ENCODE measurements at places on chromosomes 7 and 10.
A peak's percentile ranks its signal among the peaks of the same experiment; 100 is the strongest.

GRCh38 chr10:112295853-112296830, 12.9 kb downstream of the TECTB start:
- DNase-seq: peak; percentile 29

GRCh38 chr10:612696-613095, 76.8 kb downstream of the DIP2C start:
- no peak for DNase-seq

- DNase-seq: peak; percentile 70
Measured at GRCh38 chr7:45923290-45923689, 2.2 kb upstream of the IGFBP3 start.

- peak; percentile 36 for DNase-seq
Measured at GRCh38 chr7:156993021-156993924, 17.2 kb downstream of the MNX1 start.

GRCh38 chr7:46619723-46620310, 698.7 kb upstream of the IGFBP3 start:
- DNase-seq: no peak

- DNase-seq: no peak
Measured at GRCh38 chr7:155969192-155969929, 157.1 kb upstream of the SHH start.

- DNase-seq: no peak
Measured at GRCh38 chr7:68922850-68923249, 675.4 kb upstream of the AUTS2 start.

- DNase-seq: no peak
Measured at GRCh38 chr10:92829786-92830377, 18.4 kb upstream of the EXOC6 start.

DNA sequence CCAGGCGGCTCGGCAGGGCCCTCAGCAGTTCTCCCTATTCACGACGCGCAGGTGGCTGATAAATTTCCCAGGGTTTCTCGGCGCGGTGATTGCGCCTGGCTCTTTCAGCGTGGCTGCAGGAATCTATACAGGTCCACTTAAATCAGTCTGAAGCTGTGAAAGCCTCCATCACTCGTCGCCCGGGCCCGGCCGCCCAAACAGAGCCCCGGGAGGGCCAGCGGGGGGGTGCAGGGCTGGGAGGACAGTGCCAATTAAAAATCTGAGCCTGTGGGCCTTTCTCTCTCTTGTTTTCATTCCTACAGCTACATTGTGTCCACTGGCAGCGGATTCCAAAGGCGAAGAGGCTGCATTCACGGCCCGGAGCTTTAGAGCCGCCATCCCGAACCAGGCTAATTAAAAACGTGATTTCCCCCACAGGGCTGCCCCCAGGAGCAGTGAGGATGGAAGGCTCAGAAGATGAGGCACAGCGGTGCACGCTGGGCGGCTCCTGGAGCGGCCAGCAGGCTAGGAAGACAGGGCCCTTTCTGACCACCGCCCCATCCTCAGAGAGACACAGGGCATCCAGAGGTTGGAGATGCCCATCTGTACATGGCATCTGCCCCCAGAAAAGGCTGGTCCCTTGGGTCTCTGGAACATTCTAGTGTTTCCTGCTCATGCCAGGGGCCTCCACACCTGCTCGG, 100.7 kb downstream of the FAM53B start:
- DNase-seq: no peak

- no peak for DNase-seq
Measured at GRCh38 chr10:70197235-70197945, 27.1 kb upstream of the SAR1A start.

DNA sequence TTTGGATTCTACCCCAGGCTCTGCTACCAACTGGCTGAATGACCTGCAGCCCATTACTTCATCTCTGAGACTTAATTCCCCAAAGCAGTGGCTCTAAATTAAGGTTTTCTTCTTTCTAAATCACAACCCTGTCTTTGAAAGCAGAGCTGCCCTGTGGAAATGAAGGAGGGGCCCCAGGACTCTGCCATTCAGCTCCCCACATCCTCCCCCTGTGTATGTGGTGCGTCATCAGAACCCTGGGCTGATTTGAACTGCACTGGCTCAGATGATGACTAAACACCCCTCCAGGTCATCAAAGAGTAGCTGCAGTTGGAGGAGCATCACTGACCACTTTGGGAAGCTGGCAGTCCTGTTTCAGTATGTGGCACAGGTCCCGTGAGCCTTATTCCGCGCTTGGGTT, 46.6 kb downstream of the BPGM start:
- DNase-seq: peak; percentile 95

- no peak for DNase-seq
Measured at GRCh38 chr7:20839196-20839735, 52.6 kb upstream of the SP8 start.

GRCh38 chr7:107594961-107595737, 15.1 kb downstream of the BCAP29 start:
- DNase-seq: peak; percentile 91

- DNase-seq: no peak
Measured at GRCh38 chr7:153407291-153408046, 644.7 kb upstream of the DPP6 start.

- no peak for DNase-seq
Measured at GRCh38 chr10:105243381-105243780, 602.3 kb downstream of the SORCS3 start.

DNA sequence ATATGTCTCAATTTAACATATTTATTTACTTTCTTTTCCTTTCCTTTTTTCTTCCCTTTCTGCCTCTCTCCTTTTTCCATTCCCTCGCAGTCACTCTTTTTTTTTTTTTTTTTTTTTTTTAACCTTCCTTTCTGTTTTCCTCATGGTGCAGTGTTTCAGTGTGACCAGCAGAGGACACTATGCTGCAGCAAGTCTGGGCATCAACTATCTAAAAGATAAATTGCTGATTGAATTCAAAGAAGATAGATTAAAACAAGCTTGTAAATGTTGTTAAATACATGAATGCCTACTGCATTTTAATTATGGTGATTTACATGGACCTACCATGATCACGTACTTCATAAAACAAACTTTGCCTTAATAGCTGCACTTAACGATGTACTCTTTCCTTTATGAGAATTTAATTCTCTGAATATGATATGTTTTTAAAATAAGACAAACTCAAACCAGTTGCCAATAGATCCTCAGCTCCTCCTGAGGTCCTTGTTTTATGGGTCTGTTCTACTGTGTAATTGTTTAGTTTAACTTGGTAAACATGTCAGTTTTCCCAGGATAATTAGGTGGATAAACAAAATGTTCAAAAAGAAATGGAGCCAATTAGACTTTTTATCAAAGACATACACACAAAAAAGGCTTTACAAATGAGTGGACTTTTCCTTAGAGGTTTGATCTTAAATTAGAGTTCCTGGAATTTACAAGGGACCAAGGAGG, 101.0 kb upstream of the AGR3 start:
- peak; percentile 50 for DNase-seq

DNA sequence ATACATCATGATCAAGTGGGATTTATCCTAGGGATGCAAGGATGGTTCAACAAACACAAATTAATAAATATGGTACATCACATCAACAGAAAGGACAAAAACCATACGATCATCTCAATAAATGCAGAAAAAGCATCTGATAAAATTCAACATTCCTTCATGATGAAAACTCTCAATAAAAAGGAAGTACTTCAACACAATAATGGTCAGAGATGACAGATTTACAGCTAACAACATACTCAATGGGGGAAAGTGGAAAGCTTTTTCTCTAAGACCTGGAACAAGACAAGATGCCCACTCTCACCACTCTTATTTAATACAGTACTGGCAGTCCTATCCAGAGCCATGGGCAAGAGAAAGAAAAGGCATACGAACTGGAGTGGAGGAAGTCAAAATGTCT, 39.9 kb upstream of the PRR15 start:
- DNase-seq: no peak

DNA sequence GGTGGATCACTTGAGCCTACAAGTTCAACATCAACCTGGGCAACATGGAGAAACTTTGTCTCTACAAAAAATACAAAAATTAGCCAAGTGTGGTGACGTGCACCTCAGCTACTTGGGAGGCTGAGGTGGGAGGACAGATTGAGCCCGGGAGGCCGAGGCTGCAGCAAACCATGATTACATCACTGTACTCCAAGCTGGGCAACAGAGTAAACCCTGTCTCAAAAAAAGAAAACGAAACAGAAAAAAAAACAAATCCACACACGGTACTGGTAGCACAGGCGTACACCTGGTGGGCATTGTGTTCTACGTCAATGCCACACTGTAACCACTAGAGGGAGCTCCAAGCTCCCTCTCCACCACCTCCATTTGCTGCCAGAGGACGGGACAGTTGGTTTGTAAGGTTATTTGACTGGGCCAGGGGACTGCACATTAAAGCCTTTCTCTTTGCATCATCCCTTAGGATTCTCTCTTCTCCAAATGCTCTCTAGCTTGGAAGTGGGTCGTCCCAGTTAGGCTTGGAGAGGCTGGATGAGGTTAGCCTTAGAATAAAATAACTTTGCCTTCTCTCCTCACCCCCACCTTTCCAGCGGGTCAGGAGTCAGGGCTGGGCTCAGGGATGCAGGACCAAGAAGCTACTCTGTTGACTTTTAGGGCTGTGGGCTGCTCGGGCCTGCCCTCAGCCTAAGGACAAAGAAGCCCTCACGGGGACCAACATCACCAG, 130.8 kb downstream of the SORBS1 start:
- peak; percentile 61 for DNase-seq

- no peak for DNase-seq
Measured at GRCh38 chr10:132517951-132518521, 19.6 kb upstream of the INPP5A start.

DNA sequence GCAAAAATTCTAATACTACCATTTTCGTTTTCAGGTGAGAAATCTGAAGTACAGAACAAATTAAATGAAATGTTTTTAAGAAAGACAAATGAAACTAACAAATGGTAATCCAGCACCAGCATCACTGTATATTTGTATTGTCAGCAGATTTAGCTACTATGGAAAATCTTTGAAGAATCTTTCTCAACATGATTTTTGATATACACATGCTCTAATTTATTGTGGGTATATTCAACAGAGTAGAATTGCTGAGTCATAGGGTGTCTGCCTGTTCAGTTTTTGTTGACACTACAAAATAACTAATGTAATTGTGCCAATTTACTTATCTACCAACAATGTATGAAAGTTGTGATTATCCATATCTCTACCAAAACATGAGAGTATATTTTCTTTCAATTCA, 437.6 kb downstream of the PCDH15 start:
- DNase-seq: no peak

GRCh38 chr7:157210682-157211081, 72.0 kb downstream of the UBE3C start:
- DNase-seq: no peak

DNA sequence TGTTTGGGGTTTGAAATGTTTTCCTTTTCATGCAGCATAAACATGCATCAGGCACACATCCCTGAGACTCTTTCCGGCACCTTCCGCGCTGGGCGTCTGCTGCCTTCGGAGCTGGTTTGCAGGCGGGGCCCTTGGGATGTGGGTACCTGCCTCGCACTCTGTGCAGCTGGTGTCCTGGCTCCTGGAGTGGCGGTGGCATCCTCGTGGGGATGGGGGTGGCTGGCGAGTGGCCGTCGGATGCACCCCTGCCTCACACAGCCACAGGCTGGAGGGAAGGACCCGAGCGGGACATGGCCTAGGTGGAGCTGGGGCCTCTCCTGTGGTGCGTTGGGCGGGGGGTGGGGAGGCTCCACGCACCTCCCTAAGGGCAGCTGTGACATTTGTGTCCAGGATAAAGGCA, 68.5 kb upstream of the ADGRA1 start:
- no peak for DNase-seq

- no peak for DNase-seq
Measured at GRCh38 chr10:103282961-103283360, 6.0 kb downstream of the INA start.

All from fibroblast of upper back skin (primary cell).